ENCODE measurements at places on chromosomes 12 and 14.

- DNase-seq, result no peak
These were observed 110.8 kb downstream of the EMP1 start for GRCh38 chr12:13307143-13307816.

DNA sequence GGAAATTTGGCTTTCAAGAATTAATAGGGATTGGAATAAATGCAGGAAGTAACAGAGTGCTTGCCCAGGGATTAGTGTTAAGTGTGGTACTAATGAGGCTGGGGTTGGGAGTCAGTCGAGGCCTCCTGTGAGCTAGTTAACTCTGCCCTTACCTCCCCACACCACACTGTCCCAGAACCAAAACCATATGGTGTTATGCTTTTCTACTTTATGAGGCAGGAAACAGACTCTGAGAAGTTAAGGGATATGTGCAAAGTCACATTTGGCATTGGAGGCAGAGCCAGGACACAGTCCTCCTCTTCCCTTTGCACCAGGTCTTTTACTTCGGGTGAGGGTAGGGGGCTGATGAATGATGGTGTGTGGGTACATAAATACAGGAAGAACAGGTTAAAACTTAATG lies 41.9 kb downstream of the PELI2 start:
- no peak for DNase-seq

- no peak for DNase-seq
These were observed 6.0 kb upstream of the PCNX1 start for GRCh38 chr14:70901269-70901668.

DNA sequence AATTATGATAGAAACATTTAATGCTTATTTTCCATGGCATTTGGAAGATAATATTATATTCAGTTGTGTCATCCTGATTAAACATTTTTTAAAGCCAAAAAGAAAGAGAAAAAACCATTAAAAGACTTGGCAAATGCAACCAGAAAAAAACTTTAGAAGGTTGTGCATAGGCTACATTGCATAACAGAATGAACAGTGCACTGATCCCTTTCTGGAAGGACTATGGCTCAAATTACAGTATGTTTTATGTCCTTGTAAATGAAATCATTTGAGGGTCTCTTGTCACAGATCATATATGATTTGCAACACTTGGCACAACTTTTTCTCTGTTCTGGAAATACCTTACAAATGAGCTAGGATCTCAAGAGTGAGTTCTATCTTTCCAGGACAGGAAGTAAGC lies 275.2 kb upstream of the FLRT2 start:
- DNase-seq, result no peak

- no peak for DNase-seq
These were observed 17.9 kb downstream of the SPRING1 start for GRCh38 chr12:116719731-116720528.
